ENCODE measurements at places on chromosomes 7 and 10.

DNA sequence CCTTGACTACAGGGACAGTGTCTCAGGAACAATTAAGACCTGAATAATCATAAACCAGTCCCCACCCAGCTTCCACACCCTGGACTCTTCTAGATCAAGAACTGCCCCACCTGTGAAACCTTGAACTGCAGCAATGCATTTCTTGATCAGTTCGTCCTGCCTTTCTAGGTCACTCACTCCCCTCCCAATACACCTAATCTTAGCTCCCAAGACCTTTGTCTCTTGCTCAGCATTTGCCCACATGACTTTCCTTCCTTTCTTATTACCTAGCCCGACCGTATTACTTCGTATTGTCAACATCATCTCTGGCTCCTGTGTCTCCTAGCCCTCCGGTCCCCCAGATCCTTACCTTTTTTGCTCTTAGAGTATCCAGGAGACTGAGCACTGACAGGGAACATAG is 5.5 kb upstream of the NAMPT start:
- no peak for DNase-seq

DNA sequence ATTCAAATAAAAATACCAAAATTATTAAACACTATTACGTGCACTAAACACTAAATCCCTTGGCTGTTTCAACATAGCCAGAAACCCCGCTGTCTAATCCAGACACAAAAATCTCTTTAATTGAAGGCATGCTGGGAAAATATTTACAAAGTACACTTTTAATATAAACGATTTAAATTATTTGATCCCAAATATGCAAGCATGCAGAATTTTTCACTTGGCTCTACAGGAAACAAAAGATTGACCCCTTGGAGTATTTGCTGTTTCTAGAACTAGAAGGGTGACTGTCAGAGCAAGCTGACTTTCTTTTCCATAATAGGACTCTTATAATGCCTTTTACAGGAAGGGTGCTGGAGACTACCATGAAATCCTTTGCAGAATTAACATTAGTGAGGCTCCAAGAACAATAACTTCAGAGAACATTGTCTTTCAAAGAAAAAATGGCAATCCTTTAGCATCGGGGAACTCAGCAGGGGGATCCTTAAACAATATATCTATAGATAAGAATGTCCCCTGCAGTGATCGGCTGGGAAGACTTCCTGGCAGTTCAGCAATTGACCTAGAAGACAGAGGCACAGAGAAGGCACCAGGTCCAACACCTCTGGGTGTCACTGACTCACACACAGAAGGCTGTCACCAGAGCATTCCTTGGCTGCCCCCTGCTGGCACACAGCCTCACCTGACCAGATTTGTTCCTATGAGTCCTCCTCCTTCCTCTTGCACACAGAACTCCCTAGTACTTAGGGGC is 55.8 kb upstream of the MRLN start:
- DNase-seq = peak; percentile 84

GRCh38 chr10:48604039-48604990 is 558 bp downstream of the ARHGAP22 start:
- no peak for DNase-seq

- DNase-seq = no peak
These were observed 73.3 kb upstream of the SMNDC1 start for GRCh38 chr10:110378006-110378405.

GRCh38 chr7:105355701-105356100 is 33.0 kb downstream of the SRPK2 start:
- no peak for DNase-seq

- DNase-seq = no peak
These were observed 203.1 kb downstream of the MLLT10 start for GRCh38 chr10:21737106-21737505.

DNA sequence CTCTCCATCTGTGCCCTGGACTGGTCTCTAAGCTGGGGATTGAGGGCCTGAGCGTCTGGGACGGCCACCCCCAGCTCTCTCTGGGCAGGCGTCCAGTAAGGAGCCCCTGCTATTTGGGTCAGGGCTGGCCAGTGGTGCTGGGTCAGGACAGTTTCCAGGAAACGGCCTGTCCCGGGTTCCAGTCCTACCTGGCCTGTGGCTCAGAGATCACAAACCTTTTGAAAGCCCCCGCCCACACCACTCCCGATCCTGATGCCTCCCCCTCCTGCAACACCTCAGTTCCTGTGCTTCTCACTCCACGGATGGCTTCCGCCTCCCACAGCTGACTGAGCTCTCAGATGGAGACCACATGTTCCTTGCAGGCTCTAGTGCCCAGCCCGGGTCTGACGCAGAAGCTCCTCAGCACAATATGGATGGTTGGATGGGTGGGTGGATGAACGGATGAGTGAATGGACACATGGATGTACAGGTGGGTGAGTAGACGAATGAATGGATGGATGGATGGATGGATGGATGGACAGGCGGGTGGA is 91.7 kb upstream of the PDGFA start:
- no peak for DNase-seq

- DNase-seq = no peak
These were observed 1454.8 kb upstream of the LRRTM3 start for GRCh38 chr10:65470986-65471385.

GRCh38 chr7:148380596-148381419 is 209.8 kb upstream of the C7orf33 start:
- DNase-seq = no peak

DNA sequence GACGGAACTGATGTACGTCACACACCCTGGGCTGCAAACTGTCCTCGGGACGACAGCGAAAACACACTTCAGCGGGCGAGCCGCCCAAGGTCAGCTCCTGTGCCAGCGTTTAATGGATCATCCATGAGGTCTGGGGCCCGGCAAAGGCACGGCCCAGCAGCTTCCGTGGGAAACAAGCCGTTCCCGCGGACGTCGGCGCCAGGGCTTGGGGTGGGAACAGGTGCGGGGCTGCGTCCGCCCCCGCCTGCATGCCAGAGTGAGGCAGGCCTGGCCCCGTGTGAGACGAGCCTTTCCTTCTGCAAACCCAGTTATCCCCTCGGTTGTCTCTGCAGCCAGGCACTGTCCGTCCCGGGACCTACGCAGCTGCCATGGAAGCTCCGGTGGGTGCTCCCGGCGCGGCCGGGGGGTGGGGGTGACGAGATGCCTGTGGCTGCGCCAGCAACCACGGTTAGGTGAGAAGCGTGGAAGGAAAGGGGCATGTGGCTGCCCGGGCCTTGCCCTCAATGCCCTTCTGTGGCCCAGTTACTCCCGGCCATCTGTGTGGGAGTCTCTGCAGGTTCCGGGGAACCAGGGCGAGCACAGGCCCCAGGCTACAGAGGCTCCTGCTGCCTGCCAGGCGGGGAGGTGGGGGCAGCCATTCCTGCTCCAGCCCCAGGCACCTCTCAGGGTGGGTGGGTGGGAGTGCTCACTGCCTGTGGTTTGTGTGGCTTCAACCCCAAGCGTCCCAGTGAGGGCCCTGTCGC is 42.2 kb upstream of the PDGFA start:
- DNase-seq = no peak

DNA sequence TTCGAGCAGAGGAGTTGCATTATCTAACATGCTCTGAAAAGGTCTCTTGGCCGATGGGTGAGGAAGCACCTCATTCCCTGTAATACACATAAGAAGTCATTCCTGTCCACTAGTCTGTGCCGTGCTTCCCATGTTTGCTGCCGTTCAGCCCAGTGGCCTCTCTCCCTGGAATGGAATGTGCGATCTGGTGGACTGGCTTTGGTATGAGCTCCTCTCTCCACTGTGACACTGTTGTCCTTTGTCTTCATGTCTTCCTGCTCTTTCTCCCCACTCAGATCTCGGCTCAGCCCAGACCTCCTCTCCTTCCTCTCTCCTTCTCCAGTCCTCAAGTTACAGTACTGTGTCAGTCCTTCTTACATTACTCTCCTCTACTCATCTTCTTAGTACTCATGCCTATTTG is 192.8 kb upstream of the KLF6 start:
- no peak for DNase-seq

DNA sequence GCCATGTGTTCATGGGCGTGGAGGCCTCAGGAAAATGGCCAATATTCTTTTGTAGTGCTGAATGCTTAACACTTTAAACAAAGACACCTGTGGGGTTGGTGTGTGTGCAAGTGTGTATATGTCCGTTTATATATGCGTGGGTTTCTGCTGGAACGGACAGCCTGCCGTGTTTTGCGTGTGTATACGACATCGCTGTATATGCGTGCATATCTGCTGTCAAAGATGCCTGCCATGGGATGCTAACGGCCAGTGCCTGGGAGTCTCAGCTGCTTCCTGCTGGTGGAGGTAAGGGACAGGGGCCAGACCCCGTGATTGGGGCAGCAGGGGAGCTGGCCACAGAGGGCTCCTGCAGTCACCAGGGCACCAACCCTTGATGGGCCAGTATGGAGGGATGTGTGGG is 216.3 kb upstream of the SHH start:
- DNase-seq = no peak

DNA sequence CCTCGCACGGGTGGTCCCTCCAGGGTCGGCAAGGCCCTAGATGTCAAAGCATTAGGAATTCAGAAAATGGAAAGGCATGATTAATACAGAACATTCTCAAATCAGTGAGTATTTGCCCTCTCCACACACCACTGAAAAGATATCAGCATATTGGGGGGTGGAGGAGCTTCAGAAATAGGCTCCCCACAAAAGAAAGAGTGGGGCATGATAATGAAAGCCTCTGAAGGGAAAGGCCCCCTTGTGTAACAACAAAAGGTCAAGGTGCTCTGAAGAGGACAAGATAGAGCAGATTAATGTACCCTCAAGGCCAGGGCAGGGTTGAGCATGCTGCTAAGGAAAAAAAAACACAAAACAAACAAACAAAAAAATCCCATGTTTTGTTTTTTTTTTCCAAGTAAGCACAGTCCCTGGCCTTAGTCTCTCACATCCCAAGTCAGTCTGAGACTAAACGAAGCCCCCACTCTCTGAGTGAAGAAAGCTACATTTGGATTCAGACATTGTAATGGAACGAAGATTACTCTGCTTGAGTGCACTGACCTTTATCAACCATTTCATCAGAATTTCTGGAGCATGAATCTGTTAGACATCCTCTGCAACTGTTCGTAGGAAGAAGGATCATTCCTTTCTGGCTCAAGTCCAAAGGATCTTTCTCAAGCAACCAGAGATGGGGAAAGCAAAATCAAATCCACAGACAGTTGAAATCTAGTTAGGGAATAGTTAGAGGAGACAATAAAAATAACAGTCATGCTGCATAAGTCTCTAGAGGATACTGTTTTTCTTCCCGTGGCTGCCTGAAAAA is 27.4 kb upstream of the DGKI start:
- no peak for DNase-seq

GRCh38 chr7:155458878-155459699 is 1.2 kb downstream of the EN2 start:
- DNase-seq = no peak

DNA sequence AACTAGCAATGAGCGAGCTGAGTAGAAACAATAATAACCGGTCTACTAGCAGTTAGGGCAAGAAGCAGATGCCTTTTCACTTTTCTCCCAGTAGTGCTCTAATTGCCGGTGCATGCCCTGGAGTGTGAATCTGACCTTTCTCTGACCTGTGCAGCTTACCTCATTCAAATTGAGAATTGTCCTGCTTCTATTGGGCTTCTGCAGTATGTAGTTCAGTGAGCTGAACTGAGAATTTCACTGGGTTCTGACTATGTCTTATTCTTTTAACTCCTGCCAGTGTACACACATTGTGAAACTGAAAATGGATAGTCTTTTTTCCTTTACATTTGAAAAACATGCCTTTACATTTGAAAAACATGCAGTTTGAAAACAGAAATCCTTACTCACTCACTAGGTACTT is 157.9 kb upstream of the GRM3 start:
- no peak for DNase-seq

GRCh38 chr10:26242706-26243350 is 26.3 kb downstream of the GAD2 start:
- DNase-seq = no peak

- no peak for DNase-seq
These were observed 36.6 kb downstream of the GOLGA7B start for GRCh38 chr10:97886286-97886685.

DNA sequence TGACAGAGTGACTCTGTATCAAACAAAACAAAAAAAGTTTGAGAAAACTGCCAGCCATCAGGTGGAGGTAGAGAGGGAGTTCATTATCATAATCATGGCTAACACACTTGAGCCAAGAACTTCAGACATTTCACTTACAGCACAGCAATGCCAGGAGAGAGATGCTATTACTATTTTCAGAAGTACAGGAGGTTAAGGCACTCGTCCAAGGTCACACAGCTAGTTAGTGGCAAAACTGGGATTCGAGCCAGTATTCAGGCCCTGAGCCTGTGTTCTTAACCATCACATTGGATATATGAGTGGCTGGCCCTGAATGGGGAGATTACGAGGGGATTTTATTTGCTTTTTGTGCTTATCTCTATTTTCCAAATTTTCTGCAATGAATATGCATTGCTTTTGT is 24.8 kb upstream of the UNC5B start:
- DNase-seq = no peak

GRCh38 chr10:60809157-60809556 is 30.9 kb downstream of the CDK1 start:
- no peak for DNase-seq

GRCh38 chr7:6232116-6232515 is 40.3 kb downstream of the CYTH3 start:
- no peak for DNase-seq

- no peak for DNase-seq
These were observed 438.5 kb downstream of the GRID1 start for GRCh38 chr10:85927952-85928665.

DNA sequence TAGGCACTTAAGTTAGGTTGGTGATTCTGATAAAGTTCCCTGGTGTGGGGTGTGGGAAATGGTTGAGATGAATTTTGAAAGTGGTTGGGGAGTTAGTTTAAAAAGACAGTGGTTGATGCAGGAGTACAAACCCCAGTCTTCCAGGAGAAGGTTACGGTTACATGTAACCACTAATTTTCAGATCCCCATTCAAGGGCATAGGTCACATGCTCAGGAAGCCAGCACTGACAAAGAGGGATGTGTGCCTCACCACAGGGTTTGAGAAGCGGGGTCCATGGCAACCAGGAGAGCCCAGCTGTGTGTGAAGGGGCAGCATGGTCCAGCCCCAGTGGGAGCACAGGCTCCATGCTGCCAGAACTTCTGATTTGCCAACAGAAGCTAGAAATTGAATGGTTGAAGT is 144.2 kb downstream of the MDFIC start:
- no peak for DNase-seq

DNA sequence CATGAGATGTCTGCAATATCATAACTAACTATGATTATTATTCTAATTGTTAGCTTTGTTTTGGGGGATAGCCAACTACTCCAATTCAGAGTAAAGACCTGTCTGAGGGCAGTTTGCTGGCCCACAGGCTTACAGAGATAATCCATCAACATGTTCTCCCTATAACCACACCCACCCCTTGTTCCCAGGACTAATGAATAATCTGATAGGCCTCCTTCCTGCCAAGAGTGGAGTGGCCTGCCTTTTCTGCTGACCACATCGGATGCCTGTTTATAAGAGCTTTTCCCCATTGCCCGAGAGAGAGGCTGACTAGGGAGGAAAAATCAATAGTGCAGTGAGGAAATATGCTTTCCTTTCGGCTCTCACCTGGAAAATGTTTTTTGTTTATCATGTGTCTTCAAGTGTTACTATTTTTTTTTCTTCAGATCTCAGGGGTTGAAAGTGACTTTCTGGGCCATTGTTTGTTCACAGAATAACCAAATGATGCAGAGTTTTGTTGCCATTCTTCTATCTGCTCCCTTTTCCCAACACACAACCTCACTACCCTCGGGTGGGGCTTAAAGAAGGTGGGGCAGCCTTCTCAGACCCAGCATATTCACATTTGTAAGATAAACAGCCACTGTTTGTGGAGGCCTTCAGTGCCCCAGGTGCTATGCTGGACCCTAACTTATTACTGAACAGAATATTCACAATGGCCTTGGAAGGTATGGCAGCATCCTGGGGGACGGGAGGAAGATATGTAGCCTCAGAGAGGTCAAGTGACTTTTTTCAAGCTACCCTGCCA is 38.4 kb downstream of the PLPP4 start:
- DNase-seq = no peak
